ENCODE measurements at places on chromosomes 12 and 14.

DNA sequence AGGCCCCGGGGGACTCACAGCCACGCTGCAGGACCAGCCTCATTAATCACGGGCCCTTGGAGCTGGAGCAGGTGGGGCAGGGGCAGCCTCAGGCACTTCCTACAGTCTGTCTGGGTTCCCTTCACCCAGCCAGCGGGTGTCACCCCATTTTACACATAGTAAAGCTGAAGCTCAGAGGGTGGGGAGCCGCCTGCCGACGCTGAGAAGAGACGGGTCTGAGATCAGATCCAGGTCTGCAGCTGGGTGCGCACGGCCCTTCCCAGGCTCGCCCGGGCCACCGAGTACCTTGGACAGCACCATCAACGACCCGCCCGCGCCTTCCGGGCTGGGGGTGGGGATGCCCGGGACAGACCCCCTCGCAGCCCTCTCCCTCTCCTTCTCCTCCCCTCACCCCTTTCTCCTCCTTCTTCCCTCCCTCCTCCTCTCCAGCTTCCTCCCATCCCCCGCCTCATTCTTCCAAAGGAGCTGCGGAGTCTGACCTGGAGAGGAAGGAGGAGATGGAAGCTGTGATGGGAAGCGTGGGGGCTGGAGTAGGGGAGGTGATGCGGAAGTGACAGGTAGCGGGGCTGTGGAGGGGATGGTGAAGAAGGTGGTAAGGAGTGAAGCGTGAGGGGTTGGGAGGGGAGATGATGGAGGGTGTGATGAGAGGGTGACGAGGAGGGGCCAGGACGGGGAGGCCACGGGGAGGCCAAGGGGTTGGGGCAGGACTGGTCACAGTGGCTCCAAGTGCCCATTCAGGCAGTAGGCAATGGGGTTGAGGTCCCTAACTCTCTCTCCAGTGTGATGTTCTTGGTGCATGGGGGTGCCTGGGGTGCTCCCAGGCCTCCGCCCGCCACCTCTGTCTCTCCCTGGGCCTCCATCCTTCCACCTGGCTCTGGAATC, 8.8 kb downstream of the DTX1 start:
- DNase-seq, result no peak

DNA sequence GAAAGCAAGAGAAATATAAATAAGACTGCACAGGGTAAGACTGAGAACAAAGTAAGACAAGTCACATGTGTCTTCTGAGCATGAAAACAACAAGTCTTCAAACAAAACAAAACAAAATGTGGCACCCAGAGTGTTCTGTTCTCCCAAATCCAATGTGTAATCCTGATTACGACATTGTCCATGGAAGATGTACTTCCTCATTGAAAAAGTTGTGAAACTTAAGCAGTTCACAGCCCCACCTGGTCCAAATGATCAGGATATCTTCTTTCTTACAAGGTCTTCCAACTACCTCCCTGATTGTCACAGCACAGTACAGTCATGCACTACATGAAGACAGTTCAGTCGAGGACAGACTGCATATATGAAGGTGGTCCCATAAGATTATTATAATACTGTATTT, 23.3 kb upstream of the NEK9 start:
- DNase-seq, result no peak

DNA sequence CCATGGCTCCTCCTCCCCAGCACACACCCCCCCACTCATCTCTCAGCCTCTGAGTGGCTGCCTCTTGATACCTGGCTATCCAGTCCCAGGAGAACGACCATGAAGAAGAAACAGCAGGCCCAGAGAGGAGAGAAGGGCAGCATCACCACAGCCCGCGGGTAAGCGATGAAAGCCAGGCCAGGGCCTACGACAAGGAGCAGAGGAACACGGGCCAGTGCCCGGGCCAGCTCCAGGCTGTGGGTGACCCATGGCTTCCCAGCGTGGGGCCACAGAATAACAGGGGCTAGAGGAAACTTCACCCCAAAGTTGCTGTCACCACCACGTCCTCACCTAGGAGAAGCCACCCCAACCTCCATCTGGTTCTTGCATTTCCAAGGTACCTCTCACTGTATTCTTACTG, 10.4 kb upstream of the SLC6A12 start:
- no peak for DNase-seq

- DNase-seq, result no peak
These were observed 31.7 kb downstream of the DHRS7 start for GRCh38 chr14:60133487-60133886.

- DNase-seq, result no peak
These were observed 234.8 kb upstream of the ATP2B1 start for GRCh38 chr12:89943463-89943862.

DNA sequence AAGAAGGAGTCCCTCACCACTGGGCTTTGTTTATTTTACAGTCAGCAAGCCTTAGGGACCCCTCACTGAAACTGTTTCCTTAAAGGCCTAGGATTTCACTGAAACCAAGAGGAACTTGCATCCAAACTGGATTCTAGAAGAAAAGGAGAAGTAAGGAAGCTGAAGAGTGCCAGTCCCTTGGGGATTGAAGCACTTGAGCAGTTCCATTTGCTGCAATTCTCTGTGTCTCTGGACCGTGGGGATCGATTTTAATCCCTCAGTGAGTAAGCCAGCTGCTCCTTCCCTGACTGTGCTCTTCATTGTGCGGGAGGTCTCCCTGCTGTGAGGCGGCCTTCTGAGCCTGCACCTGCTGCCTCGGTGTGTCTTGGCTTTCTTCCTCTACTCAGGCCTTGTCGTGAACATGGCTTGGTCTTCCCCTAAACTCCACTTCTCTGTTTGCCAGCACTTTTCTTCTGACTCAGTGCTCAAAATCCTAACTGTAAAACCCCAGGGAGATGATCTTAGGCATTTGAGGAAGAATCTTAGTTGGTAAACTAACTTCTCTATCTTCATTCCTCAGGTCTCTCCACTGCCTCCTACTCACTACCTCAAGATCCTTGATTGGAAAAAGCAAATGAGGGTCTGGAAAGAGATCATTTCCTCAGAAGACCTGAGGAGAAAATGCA, 132.6 kb downstream of the SLC38A6 start:
- DNase-seq, result no peak

Data from NCI-H748 treated with DMSO at 0.1 percent for 48 hours (cell line).